ENCODE measurements at places on chromosomes 6 and 20.

- no peak for DNase-seq
Observed at GRCh38 chr6:138001750-138002349, 105.4 kb downstream of the PERP start.

DNA sequence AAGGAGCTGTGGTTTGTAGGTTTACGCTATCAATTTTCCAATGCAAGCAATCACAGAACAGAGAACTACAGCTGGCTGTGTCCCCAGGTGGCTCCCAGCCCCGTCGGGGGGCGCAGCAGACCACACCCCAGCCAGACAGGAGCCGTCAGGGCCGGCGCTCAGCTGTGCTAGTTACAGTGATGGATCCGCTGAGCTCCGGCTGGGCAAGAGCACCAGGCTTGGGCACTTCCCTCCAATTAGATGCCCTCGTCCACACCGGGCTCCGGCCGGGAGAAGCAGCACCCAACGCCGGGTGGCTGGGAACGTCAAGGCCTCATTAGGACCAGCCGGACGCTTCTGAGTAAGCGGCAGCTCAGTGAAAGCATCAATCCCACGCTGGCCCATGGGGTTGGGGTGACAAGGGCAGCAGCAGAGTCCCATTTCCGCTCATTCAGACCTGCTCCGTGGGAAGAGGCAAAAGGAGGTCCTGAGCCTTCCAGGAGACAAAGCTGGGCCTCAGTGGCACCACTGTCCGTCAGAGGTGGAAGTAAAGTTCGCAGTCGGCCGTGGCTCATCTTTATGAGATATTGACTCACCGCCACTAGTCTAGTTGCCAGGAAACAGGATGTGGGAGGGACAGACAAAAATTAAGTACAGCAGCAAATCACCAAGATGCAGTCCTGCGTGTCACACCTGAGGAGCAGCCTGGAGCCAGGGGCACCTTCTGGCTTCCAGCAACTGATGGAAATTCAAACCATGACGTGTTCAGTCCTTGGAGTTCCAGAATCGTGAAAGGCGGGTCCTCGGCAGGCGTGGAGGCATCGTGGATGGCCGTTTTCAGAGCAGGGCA is 164.1 kb downstream of the TAF4 start:
- no peak for DNase-seq

- no peak for DNase-seq
Observed at GRCh38 chr6:14816116-14816859, 429.6 kb upstream of the JARID2 start.

GRCh38 chr6:105678516-105678915 is 275.6 kb upstream of the PREP start:
- DNase-seq: no peak

GRCh38 chr6:9862603-9863167 is 552.2 kb downstream of the TFAP2A start:
- DNase-seq: no peak

All from NCI-H1417 treated with DMSO at 0.1 percent for 48 hours (cell line).